ENCODE measurements at places on chromosomes 2 and 18.
A peak's percentile ranks its signal among the peaks of the same experiment; 100 is the strongest.

GRCh38 chr2:102686479-102687439 is 67.4 kb downstream of the SLC9A2 start:
- peaks cover 2% of the 10 kb centered on the region for H3K36me3 ChIP-seq
- H3K4me1 ChIP-seq = peaks cover 4% of the 10 kb centered on the region
- H3K27me3 ChIP-seq = peaks cover 12% of the 10 kb centered on the region
- H3K4me3 ChIP-seq = no peak overlapping the region
- DNase-seq = no peak

DNA sequence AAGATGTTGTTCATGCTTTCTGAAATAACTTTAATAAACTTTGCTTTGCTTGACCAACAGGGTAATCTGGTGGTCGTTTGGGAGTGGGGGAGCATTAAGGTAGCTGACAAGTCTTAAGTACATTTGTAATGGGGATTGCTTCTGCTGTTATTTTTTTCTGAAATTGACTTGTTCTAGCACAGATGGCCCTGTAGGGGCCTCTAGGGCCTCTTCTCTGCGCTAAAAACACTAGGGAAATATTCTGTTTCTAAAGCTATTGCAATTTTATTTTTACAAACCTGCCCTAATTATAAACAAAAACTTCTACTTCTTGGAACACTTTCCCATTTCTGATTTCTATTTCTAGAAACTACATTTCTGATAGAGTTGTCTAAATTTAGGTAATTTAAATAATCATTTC is 191.3 kb upstream of the KCNJ3 start:
- DNase-seq = no peak
- no peaks in the 10 kb centered on the region for H3K36me3 ChIP-seq
- no peak overlapping the region for H3K4me3 ChIP-seq
- H3K27ac ChIP-seq = no peak overlapping the region
- H3K4me1 ChIP-seq = no peaks in the 10 kb centered on the region
- no peaks in the 10 kb centered on the region for H3K27me3 ChIP-seq

DNA sequence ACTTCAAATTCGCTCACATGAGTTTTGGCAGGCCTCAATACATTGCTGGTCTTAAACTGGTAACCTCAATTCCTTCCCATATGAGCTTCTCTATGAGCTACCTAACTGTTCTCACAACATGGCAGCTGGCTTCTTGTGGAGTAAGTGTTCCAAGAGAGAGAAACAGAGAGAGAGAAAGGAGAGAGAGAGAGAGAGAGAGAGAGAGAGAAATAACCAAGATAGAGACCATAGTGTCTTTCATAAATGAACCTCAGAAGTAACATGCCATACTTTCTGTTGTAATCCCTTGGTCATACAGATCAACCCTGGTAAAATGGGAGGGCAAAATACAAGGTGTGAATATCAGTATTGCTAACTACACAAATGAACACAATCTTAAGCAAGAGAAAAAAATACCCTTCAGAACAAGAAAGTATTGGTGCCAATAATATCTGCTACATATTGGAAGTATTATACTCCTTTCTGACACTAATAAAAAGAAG is 33.2 kb upstream of the UBE2E3 start:
- H3K27me3 ChIP-seq = peaks cover 31% of the 10 kb centered on the region
- no peak overlapping the region for H3K4me3 ChIP-seq
- H3K4me1 ChIP-seq = no peaks in the 10 kb centered on the region
- H3K27ac ChIP-seq = no peak overlapping the region
- DNase-seq = no peak

DNA sequence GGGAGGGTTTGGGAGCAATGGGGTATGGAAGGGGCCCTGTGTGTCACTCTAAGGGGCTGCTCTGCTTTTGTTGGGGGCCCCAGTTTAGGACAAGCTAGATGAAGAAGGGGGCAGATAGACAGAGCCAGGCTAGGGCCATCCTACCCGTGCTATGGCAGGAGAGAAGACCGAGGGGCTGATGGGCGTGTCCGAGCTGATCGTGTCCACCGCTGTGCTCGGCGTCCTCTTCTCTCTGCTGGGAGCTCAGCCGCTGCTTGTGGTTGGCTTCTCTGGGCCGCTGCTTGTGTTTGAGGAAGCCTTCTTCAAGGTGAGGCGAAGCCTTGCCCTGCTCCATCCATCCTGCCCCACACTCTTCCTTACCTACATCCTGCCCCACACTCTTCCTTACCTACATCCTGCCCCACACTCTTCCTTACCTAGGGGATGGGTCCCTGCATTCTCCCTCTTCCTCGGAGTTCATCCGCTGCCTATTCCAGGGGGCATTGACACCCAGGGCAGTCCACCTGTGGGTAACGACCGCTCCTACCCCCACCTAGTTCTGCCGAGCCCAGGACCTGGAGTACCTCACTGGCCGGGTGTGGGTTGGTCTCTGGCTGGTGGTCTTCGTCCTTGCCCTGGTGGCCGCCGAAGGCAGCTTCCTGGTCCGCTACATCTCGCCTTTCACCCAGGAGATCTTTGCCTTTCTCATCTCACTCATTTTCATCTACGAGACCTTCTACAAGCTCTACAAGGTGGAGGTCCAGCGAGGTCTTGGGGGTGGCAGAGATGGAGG is 8.9 kb downstream of the SLC4A3 start:
- no peak overlapping the region for H3K27ac ChIP-seq
- peaks cover 3% of the 10 kb centered on the region for H3K36me3 ChIP-seq
- DNase-seq = no peak
- H3K27me3 ChIP-seq = peaks cover 71% of the 10 kb centered on the region
- H3K4me3 ChIP-seq = no peak overlapping the region

- no peak for DNase-seq
- H3K27ac ChIP-seq = no peak overlapping the region
- H3K4me3 ChIP-seq = no peak overlapping the region
- no peaks in the 10 kb centered on the region for H3K4me1 ChIP-seq
Measured at GRCh38 chr2:151845884-151846283, 17.7 kb upstream of the ARL5A start.

GRCh38 chr2:215751200-215751910 is 262.0 kb downstream of the MREG start:
- peaks cover 24% of the 10 kb centered on the region for H3K4me1 ChIP-seq
- H3K36me3 ChIP-seq = peaks cover 5% of the 10 kb centered on the region
- peaks cover 13% of the 10 kb centered on the region for H3K27me3 ChIP-seq
- H3K4me3 ChIP-seq = no peak overlapping the region
- DNase-seq = no peak

- H3K27me3 ChIP-seq = peaks cover 9% of the 10 kb centered on the region
- H3K4me3 ChIP-seq = no peak overlapping the region
- DNase-seq = no peak
- peak overlapping the region; percentile 4 for H3K27ac ChIP-seq
Measured at GRCh38 chr2:100196786-100197494, 54.5 kb upstream of the AFF3 start.

DNA sequence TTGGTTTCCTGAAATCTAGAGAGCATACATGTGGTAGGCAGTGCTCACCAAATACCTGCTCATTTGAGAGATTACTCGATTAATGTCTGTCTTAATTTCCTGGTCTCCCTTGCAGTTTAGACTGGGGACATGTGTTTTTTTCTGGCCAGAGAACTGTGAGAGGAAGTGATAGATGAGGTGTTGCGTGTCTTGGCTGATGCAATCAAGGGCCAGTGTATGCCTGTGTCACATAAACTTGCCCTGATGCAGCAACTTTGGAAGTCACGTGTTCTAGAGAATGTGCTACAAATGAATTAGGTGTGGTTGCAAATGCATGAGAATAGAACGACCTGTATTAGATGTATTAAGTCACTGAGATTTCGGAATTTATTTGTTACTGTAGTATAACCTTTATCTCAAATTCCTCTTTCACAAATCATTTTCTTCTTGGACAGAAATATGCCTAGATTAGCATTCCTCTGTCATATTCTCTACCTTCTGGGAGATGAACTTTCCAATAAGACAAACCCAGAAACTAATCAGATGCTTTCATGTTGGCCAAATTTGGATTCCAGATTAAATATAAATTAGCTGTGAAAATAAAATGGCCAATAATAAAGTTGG is 9.9 kb upstream of the IL1A start:
- H3K4me3 ChIP-seq = no peak overlapping the region
- H3K4me1 ChIP-seq = peaks cover 3% of the 10 kb centered on the region
- H3K27ac ChIP-seq = no peak overlapping the region
- no peak for DNase-seq

- no peaks in the 10 kb centered on the region for H3K27me3 ChIP-seq
- peaks cover 5% of the 10 kb centered on the region for H3K36me3 ChIP-seq
- H3K4me1 ChIP-seq = peaks cover 6% of the 10 kb centered on the region
Measured at GRCh38 chr2:148259674-148260073, 238.8 kb downstream of the MBD5 start.

DNA sequence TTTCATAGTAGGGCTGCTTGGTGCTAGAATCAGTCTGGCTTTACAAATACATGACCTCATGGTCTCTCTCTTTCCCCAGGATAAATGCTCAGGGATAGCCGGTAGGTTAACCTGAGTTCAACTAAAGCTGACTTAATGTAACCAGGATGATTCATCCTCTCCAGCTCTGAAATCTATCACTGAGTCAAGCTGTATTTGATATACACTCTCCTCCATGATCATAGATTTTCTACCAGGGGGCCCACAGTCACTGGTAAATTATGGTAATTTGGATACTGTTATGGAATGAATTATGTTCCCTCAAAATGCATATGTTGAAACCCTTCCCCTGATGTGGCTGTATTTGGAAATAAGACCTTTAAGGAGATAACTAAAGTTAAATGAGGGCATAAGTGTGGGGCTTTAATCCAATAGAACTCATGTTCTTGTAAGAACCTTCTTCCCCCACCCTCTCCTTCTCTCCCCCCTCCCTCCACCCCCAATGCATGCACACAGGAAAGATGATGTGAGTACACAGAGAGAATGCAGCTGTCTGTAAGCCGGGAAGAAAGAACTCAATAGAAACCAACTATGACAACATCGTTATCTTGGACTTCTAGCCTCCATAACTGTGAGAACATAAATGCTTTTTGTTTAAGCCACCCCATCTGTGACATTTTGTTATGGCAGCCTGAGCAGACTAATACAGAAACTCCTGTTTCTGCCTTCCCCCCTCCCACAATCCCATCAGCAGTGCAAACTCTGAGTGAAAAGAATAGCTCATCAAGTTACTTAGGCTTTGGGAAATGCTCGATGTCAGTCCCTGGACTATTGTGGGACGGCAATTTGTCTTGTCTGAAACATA is 134.9 kb upstream of the KYNU start:
- no peak overlapping the region for H3K4me3 ChIP-seq
- no peaks in the 10 kb centered on the region for H3K4me1 ChIP-seq
- no peak for DNase-seq
- H3K27me3 ChIP-seq = no peaks in the 10 kb centered on the region
- H3K27ac ChIP-seq = no peak overlapping the region
- no peaks in the 10 kb centered on the region for H3K36me3 ChIP-seq

GRCh38 chr2:170324640-170325046 is 146.7 kb downstream of the MYO3B start:
- H3K4me3 ChIP-seq = no peak overlapping the region
- no peaks in the 10 kb centered on the region for H3K36me3 ChIP-seq
- H3K27ac ChIP-seq = no peak overlapping the region
- H3K27me3 ChIP-seq = peaks cover 35% of the 10 kb centered on the region

DNA sequence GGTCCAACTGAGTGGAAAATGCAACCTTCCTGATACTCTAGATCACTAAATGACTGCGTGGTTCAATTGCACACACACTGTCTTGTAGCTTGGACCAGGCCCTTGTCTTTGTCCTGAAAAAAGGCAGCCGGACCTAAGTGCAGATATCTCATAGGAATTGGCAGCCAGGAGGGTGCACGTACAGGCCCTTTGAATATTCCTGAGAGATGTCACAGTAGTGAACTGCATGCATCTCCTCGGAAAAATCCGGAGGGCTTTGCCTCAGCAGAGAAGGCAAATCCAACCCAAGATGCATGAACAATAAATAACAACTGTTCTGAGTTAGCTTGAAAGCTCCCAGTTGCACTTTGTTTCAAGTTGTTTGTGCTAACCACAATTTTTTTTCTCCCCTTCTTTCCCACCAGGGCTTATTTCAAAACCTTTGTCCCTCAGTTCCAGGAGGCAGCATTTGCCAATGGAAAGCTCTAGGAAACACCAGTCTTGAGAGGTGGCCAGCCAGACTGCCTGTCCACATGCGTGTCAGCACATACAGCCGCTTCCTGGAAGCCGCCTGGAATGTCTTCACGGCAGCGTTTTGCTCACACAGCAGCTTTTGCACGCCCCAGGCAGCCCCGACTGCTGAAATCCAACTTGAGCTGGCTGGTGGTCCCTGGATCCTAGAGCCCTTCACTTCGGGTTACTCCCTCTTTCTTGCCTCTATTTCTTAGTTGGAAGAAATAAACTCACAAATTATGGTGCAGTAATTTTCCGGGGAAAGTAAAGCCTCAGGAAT is 54.4 kb upstream of the FOSL2 start:
- H3K27me3 ChIP-seq = no peaks in the 10 kb centered on the region
- no peak overlapping the region for H3K4me3 ChIP-seq
- peaks cover 4% of the 10 kb centered on the region for H3K36me3 ChIP-seq
- DNase-seq = no peak

- H3K27me3 ChIP-seq = no peaks in the 10 kb centered on the region
- peaks cover 3% of the 10 kb centered on the region for H3K4me1 ChIP-seq
- no peak overlapping the region for H3K27ac ChIP-seq
- DNase-seq = no peak
Measured at GRCh38 chr2:1219901-1220573, 193.2 kb upstream of the TPO start.

- H3K27me3 ChIP-seq = no peaks in the 10 kb centered on the region
- peaks cover 25% of the 10 kb centered on the region for H3K36me3 ChIP-seq
- H3K27ac ChIP-seq = no peak overlapping the region
- peak overlapping the region; percentile 92 for H3K4me3 ChIP-seq
Measured at GRCh38 chr2:68740400-68740914, 5.8 kb downstream of the ARHGAP25 start.

- no peak for DNase-seq
- peaks cover 36% of the 10 kb centered on the region for H3K27me3 ChIP-seq
- no peak overlapping the region for H3K27ac ChIP-seq
- H3K4me1 ChIP-seq = peaks cover 12% of the 10 kb centered on the region
- peaks cover 5% of the 10 kb centered on the region for H3K36me3 ChIP-seq
Measured at GRCh38 chr2:289362-290089, 1.6 kb upstream of the ALKAL2 start.

DNA sequence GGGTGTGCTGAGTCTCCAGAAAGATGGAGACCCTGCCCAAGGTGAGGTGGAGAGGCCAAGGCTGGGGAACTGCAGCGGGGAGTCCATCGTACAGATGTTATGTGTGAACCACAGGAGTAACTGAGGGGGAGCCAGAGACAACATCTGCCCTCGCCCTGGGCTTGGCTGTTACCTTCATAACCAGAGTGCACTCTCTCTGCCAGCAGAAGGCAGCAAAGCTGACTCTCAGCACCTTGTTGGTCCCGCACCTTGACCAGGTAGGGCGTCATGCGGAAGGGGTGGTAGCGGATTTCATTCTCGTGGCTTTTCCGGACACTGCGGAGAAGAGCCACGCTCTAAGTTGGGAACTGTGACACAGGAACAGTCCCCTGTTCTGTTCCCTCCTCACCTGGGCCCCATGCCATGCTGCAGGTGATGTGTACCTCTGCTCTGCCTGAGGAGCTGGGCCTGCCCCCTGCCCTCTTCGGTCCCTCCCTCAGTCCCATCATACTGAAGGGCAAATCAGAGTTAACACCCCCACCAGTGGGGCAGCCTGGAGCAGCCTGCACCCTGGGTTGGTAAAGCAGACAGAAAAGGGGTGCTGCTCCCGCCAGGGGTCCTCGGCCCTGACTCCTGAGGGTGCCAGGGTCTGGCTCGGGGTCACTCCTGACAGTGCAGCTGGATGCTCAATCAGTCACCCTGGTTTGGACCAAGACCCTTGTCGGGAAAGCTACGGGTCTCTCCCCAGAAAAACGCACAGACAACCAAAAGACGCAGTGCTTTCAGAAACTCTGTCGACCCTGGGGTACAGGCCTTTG is 20.3 kb downstream of the PER2 start:
- H3K4me1 ChIP-seq = peaks cover 11% of the 10 kb centered on the region
- peak overlapping the region; percentile 12 for H3K4me3 ChIP-seq
- H3K27me3 ChIP-seq = no peaks in the 10 kb centered on the region
- H3K36me3 ChIP-seq = peaks cover 11% of the 10 kb centered on the region
- DNase-seq = no peak

Data from T-helper 17 cell (primary cell).